LHCN-M2 (cell line): ENCODE measurements at places on chromosomes 4 and X. TPM values are rescaled to one million over a fixed set of nuclear protein-coding genes. Genes with fewer than 3 reads are reported as not detected.

- no peak for DNase-seq
Measured at GRCh38 chrX:10111364-10112148, 45.2 kb upstream of the CLCN4 start.

GRCh38 chr4:16897991-16898827, at the start of gene LDB2:
Gene LDB2 (minus strand): TSS chr4:16898645.
- DNase-seq, result no peak

PNCK gene
- 0.19 TPM in 1 of 2 replicates, not detected in the other for total RNA-seq

DNA sequence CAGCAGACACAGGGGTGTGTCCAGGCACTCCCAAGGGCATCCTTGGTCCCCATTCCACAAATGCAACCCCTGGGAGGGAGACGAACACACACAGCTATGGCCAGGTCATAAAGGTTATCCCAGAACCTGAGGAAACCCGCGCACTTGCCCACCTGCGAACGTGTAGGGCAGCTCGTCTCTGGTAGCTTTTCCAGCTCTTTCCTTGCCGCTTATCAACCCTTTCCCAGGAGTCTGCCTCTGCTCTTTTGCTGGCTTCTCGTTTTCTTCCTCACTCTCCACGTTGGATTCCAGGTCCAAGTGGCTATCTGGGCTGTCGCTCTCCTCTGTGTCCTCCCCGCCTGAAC, 13.5 kb downstream of the NOP14 start:
- no peak for DNase-seq

AADAT gene
- 9.0 and 9.3 TPM in 2 replicates for total RNA-seq

MID2 gene
- 5.6 and 8.8 TPM in 2 replicates for total RNA-seq

- DNase-seq, result no peak
Measured at GRCh38 chr4:2832309-2832980, 11.2 kb upstream of the ADD1 start.

MAGEB1 gene
- not detected in 2 replicates for total RNA-seq

FAM9C gene
- not detected in 2 replicates for total RNA-seq

DNA sequence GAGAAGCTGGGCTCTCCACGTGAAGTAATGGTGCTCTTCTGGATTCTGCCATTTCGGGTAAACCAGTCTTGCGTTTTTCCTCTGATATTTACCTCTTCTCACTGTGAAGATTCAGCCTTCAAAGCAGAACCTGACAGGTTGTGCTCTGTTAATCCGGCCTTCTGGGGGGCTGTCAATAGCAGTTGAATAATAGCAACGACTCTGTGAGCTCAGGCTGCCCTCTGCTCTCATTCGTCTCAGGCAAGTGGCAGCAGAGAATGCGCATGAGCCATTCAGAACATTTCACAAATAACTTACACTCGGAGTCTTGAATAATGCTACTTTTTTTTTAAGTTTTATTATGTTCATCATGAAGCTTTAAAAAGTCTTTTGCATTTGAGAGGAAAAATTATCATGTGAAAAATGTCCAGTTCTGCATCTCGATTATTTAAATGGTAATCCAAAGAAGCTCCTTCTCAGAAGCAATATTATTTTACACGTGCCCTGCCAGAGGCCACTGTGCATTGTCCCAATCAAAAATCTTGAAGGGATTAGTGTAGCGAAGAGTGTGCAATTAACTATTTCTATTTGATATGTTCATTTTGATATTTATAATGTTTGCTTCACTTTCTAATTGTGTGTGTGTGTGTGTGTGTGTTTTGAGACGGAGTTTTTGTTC, 354.2 kb upstream of the FAT1 start:
- no peak for DNase-seq

OTUD6A gene
- not detected in 2 replicates for total RNA-seq

DNA sequence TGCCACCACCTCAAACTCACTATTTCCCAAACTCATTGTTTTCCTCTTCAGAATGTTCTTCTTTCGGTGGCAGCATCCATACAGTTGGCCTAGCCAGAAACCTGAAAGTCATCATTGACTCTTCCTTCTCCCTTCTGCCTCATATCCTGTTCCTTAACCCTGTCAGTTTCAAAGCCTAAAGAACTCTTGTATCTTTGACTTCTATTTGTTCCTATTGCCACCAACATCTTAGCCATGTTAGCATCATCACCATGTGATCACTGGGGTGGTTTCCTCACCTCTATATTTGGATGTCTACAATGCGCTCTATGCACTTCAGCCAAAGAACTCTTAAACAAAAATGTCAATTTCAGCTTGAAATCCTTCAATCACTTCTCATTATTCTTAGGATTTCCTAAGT, 29.0 kb downstream of the DDX60L start:
- no peak for DNase-seq

DNA sequence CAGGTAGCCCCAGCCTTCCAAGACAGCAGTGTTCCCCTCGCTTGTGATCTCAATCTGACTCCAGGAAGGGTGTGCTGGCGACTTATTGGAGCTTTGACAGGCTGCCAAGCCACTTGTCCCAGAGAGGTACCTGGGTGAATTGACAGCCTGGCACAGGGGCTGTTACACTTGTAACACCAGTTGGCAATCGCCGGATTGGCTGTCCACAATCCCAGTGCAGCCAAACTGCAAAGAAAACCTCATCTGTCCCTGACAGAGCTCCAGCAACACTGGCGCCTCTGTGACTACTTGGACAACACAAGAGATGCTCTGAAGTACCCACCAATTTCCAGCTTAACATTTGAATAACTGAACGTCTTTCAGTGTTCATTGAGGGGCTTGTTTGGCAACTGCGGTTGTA, 76.8 kb upstream of the PRPS1 start:
- DNase-seq, result no peak

- DNase-seq, result peak; percentile 29
Measured at GRCh38 chr4:97987019-97987648, 156.1 kb downstream of the STPG2 start.

DNA sequence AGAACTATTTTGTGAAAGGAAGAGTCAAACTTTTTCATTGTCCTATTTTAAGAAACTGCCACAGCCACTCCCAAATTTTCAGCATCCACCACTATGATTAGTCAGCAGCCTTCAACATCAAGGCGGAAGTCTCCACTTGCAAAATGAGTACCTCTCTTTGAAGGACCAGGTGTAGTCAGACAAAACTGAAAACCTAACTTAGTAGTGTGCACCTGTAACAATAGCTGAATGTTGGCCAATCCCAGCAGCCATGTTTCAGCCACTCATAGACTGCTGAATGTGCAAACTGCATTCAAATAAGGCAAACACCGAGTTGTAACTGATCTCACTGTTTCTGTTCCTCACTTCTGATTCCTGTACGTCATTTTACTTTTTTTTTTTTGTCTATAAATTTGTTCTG, 341.1 kb downstream of the IL15 start:
- no peak for DNase-seq

PAGE5 gene
- total RNA-seq, result not detected in 2 replicates

CTAG2 gene
- total RNA-seq, result not detected in 2 replicates

CYSLTR1 gene
- 0.06 TPM in 2 replicates for total RNA-seq

DNA sequence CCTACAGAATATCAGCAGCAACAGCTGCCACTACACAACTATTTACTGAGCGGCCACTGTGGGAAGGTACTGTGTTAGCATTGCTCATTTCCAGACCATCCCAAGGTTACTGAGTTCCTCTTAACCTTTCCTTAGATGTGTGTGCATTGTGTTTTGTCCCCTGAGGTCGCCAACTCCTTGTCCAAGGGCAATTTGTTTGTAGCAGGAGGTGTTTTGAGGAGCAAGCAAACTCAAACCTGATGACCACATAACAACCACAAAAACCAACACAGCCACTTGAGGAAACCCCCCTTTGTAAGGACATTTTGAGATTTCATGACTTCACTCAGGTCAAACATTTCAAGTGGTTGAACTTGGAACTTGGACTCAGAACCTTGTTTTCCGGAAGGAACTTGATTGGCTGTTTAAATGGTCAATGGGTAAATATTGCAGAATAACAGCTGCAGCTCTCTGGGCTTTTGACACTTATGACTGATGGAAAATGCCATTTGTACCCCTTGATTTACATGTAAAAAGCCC, 122.3 kb downstream of the MID1IP1 start:
- DNase-seq, result peak; percentile 16

GRCh38 chr4:135050086-135050717, 848.6 kb upstream of the PABPC4L start:
- peak; percentile 70 for DNase-seq

MAGEC2 gene
- not detected in 2 replicates for total RNA-seq

GRPEL1 gene
- total RNA-seq, result 40.2 and 56.1 TPM in 2 replicates

MAGEA2B gene
- not detected in 2 replicates for total RNA-seq
